ENCODE measurements at places on chromosomes 1 and 21.

- no peak for DNase-seq
Measured at GRCh38 chr1:233229288-233229687, 66.2 kb downstream of the PCNX2 start.

- DNase-seq: peak; percentile 33
Measured at GRCh38 chr21:42818328-42818749, 61.0 kb downstream of the WDR4 start.

DNA sequence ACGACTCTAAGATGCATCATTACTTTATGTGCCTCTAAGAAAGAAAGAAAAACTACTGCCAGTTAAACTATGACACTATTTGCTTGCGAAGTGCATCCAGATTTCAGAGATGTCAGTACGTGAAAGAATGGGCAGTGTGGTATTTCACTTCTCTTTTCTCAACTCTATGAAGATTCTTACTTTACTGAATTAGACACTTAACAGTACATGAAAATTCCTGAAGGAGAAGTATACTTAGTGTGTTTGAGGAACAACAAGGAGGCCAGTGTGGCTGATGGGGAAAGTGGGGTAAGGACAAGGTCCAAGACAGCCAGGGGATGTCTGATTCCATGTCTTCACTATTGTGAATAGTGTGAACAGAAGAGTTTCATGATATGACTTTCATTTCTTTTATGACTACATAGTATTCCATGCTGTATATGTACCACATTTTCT is 53.9 kb upstream of the HSD17B7 start:
- no peak for DNase-seq

DNA sequence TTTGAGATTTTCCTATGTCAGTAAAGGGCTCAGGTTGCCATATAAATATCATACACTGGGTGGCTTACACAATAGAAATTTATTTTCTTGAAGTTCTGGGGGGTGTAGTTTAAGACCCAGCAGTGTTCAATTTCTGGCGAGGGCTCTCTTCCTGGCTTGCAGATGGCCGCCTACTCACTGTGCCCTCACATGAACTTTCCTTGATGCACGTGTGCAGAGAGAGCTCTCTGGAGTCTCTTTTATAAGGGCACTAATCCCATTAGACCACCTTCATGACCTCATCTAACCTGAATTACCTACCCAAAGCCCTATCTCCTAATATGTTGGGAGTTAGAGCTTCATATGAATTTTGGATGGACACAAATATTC is 21.1 kb downstream of the TMEM51 start:
- no peak for DNase-seq

DNA sequence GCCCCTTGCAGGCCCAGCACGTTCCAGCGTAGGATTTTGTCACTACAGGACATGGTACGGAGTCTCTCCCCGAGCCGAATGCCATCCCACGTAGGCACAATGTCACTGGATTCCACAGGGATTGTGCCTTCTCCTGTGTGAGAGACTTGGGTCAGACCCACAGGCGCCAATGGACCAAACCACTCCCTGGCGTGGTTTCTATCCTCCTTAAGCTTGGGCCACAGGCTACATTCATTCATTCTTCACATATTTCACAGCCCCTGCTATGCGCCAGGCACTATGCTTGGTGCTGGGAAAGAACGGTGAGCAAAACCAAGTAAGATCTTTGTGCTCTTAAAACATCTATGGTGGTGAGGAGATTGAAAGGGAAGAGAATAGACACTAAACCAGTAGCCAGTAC is 18.7 kb downstream of the CHRNB2 start:
- no peak for DNase-seq

GRCh38 chr1:11927866-11928592 is 1.8 kb upstream of the KIAA2013 start:
- DNase-seq: no peak

- DNase-seq: peak; percentile 42
Measured at GRCh38 chr1:218616681-218617080, 271.5 kb downstream of the TGFB2 start.

DNA sequence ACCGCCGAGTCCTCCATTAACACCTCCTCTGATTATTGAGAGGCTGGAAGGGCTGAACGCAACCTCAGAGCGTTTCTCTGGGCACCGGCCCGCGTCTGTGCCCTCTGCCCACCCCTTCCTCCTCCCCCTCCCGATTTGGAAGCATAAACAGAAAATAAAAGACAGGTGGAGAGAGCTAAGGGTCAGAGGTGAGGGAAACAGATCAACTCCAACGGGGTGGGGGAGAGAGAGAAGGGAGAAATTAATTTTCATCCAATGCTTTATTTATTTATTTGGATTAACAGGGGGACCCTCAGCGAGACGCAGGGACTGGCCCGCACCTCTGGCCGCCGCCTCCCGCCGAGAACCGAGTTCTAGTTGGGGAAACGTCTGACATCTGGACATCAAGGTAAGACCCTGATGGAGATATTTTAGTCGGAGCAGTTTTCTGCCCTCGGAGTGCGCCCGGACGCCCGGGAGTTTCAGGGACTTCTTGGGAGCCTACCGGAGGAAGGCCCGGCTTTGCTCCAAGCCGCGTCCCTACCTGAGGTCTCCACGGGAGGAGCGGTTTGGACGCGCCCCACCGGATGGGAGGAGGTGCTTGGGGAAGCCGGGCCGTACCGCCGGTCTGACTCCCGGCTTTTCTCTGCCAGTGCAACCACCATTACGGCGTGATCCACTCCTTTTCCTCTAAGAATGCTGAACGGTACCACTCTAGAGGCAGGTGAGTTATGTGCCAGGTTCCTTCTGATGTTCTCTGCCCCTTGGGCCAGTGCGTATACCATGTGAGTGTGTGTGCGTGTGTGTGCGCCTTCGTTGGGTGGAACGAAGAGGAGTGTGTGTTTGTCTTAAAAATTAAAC is 5.1 kb upstream of the LHX9 start:
- DNase-seq: no peak

- no peak for DNase-seq
Measured at GRCh38 chr1:44798481-44799365, 1.5 kb upstream of the PLK3 start.

DNA sequence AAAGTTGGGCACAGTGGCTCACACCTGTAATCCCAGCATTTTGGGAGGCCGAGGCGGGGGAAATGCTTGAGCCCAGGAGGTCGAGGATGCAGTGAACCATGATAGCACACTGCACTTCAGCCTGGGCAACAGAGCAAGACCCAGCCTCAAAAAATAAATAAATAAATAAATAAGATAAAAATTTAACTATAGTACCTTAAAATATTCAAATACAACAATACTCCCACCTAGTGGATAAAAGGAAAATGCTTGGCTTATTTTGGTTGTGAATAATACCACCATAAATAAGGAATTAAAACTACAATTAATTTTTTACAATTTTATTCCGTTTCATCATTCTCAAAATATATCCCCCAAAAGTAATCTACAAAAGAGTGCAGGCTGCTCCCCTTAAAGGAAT is 8.1 kb downstream of the PSMG1 start:
- peak; percentile 36 for DNase-seq

- DNase-seq: no peak
Measured at GRCh38 chr1:41517062-41517438, 32.6 kb upstream of the EDN2 start.

DNA sequence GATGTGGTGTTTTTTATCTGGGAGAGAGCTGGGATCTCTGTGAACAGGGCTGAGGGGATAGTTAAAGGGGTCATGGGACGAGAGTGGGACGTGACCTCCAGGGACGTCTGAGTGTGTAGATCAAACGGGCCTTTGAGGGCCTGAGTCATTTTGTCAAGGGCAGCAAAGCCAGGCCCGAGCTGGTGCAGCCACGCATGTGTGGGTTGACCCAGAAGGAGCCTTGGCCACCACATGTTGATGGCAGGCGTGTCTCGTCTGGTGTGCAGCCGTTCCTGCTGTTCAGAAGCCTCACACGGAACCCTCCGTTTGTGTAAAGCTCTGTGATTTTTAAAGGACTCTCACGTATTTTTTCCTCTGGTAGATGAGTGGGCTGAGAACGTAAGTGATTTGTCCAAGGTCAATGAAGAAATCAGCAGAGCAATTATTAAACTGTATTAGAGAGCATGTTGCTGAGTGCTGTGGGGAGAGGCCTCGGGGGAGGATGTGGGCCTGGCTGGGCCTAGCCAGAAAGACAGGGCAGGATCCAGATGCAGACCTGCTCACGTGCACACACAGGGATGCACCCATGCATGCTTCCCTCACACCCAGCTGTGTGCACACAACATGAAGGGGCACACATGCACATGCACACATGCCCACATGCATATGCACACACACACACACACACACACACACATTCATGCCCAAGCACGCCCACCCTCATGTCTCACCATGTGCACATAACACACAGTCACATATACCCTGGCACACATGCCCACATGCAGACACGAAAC is 89.8 kb downstream of the AJAP1 start:
- no peak for DNase-seq

DNA sequence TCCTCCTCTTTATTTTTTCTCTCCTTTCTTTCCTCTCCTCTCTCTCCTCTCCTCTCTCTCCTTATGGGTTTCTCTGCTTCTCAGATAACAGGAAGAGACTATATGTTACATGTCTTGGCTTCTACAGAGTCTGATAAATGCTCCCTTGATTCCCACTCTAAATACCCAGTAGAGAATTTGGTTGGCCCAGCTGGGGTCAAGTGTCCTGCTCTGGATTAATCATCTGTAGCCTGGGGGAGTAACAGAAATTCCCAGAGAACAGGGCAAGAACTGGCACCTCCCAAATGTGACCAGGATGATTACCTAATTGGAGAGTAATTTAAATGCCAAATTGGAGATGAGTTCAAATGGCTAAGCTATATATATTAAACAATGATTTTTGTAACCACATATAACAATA is 146.1 kb upstream of the LMO4 start:
- DNase-seq: no peak

- DNase-seq: no peak
Measured at GRCh38 chr1:185987611-185988321, 253.6 kb downstream of the HMCN1 start.

GRCh38 chr1:92343061-92343460 is 44.2 kb downstream of the RPAP2 start:
- DNase-seq: peak; percentile 35

GRCh38 chr1:152673016-152673415 is 2.1 kb upstream of the LCE2C start:
- no peak for DNase-seq

DNA sequence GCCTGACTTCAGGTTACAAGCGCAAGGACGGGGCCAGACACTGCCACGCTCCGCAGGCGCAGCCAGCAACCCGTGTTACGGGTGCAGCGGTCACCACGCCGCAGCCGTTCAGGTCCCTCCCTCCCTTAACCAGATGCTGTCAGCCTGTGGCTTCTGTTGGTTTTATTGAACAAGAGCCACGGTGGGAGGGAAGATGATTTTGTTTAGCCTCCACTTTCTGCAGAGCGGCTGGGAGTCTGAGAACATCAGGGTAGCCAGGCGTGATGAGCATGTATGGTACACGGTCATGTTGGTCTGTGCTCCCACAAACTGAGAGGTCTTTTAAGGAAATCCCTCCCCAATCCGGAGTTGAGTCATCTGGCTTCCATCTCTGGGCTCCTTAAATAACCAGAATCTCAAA is 18.5 kb upstream of the ADARB1 start:
- DNase-seq: no peak

GRCh38 chr1:85019994-85020393 is 23.1 kb upstream of the MCOLN2 start:
- DNase-seq: no peak

DNA sequence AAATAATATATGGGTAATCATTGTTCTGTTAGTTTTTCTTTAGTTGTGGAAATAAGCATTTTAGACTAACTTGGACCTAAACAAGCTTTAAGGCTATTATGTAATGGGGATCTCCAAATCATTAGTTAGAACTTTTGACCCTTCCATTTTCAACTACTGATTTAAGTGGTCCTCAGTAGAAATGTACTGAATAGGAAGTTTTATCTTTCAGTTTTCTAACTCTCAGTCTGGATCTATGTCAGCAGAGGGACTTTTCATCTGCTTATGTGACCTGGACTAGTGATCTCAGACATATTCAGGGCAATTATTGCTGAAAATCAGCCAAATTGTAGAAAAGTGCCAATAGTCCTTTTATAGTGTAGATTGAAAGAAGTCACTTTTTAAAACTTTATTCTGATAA is 56.0 kb downstream of the SASS6 start:
- no peak for DNase-seq

DNA sequence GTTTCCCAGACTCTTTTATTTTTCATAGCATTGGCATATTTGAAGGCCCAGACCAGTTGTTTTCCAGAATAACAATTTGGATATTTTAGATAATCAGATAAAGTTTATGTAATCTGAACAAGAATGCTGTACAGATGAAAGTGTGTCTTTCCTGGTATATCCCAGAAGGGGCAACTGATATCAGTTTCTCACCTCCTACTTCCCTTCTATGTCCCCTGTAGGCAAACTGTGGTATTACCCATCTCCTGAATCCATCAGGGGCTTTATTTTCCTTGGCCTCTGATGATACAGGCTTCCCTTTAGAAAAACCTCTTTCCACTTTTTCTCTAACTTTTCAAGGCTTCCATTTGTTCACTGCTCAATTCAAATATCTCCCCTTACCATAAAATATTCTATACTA is 87.5 kb upstream of the RGS1 start:
- no peak for DNase-seq

DNA sequence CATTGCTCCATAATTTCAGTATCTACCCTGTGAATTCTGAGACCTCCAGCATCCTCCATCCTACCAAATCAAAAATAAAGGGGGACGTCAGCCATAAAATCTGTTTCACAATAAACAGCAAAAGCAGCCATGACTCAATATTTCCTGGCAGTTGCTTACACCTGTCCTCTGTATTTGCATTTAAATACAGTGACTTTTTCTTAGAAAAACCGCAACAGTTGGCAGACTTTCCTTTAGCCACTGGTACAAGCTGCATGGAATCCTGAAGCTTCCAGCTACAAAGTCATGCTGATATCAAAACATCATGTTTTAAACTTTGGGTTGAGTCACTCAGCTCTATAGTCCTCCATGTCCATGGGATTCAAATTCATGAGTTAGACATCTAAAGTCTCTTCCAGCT is 278.0 kb upstream of the KAZN start:
- no peak for DNase-seq

DNA sequence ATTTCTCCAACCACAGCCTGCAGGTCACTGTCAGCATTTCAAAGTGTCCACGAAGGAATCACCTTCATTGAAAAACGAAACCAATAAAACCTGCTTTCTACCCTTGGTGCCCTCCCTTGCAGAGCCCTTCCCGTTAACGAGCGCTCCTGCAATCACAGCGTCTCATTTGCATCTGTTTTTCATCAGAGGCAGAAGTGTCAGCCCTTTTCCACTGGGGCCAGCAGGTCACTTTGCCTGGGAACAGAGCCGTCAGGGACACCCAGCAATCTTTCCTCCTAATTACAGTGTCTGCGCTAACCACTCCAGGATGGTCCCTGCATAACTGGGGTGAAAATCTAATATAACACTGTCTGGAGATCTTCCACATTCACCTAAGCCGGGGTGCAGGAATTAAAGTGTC is 85.3 kb downstream of the PSMG1 start:
- peak; percentile 80 for DNase-seq

GRCh38 chr1:72221811-72222210 is 60.5 kb downstream of the NEGR1 start:
- DNase-seq: no peak

GRCh38 chr1:107649023-107649422 is 316.0 kb downstream of the VAV3 start:
- DNase-seq: no peak

GRCh38 chr21:42799516-42799915 is 79.8 kb downstream of the WDR4 start:
- DNase-seq: no peak
